ENCODE measurements at places on chromosomes 11 and 22.
A peak's percentile ranks its signal among the peaks of the same experiment; 100 is the strongest.

DNA sequence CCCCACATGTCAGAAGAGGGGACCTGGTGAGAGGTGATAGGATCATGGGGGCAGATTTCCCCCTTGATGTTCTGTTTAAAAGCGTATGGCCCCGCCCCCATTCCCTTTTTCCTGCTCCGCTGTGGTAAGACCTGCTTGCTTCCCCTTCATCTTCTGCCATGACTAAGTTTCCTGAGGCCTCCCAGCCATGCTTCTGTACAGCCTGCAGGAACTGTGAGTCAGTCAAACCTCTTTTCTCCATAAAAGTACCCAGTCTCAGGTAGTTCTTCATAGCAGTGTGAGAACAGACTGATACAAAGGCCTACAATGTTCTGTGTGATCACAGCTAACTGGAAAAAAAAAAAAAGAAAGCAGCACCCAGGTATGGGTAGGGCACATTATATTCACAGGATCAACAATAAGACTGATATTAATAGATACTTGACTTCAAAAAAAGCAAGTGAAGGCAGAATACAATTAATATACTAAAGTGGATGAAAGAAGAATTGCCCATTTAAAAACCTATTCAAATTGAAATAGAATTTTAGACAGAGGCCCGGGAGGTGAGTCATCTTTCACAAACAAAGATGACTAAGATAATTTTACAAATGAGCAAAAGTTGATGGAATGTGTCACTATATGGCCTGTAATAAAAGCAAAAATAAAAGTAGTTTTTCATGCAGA lies 1.7 kb upstream of the OR52K1 start:
- DNase-seq = no peak

- no peak for DNase-seq
Measured at GRCh38 chr11:93738647-93739081, 2.6 kb downstream of the TAF1D start.

DNA sequence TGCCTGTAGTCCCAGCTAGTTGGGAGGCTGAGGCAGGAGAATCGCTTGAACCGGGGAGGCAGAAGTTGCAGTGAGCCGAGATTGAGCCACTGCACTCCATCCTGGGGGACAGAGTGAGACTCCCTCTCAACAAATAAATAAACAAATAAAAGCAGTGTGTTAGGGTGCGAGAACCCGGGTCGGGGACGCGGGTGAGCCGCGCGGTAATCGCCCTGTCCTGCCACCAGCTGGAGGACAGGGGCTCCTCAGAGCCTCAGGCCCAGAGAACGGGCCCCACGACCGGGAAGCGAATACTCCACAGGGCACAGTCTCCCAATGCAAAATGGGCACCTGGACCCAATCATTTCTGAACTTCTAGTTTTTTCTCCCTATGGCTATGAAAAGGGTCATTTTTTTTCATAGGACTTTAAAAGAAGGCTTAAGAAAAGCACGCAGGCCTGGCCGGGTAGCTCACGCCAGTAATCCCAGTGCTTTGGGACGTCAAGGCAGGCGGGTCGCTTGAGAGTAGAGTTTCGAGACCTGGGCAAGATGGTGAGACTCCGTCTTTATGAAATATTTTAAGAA lies 744 bp upstream of the MCM5 start:
- DNase-seq = peak; percentile 25

GRCh38 chr11:7759010-7759409 lies 37.7 kb downstream of the OR5P2 start:
- DNase-seq = no peak

- no peak for DNase-seq
Measured at GRCh38 chr22:29713156-29713727, 6.6 kb upstream of the CABP7 start.

GRCh38 chr11:78706551-78706950 lies 131.9 kb upstream of the NARS2 start:
- no peak for DNase-seq

DNA sequence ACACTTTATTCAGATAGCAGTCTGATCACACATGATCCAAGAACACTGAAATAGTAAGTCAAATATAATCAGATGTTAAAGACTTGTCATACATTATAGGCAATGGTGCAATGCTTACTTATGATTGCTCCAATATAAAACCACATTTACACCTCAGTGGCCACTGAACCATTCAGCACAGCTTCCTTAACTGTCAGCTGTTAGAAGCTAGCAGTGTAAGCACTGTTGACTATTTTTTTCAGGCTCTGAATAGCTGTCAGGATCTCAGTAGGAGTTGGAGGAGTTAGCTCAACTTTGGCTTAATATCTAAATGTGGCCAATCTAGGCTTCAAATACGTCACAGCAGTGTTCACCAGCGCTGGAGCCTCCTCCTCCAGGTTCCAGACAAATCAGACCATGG lies 36.6 kb downstream of the METTL15 start:
- no peak for DNase-seq

- DNase-seq = no peak
Measured at GRCh38 chr22:46363611-46364321, 28.3 kb downstream of the TRMU start.

- DNase-seq = no peak
Measured at GRCh38 chr11:130638033-130638432, 189.6 kb downstream of the ADAMTS15 start.
